Activated naive CD8-positive, alpha-beta T cell treated with anti-CD3 and anti-CD28 coated beads for 36 hours (primary cell): ENCODE measurements at places on chromosomes 7 and 10. TPM values are rescaled to one million over a fixed set of nuclear protein-coding genes. Genes with fewer than 3 reads are reported as not detected.

The ABCB1 gene
- total RNA-seq: 9.5 TPM

The VSTM4 gene
- total RNA-seq: not detected

The IFIT1B gene
- not detected for total RNA-seq

The IKZF1 gene
- 225 TPM for total RNA-seq

The HSPA12A gene
- total RNA-seq: 0.08 TPM

GRCh38 chr10:109924087-109924486, 776 bp upstream of the XPNPEP1 start:
- no peak for DNase-seq

DNA sequence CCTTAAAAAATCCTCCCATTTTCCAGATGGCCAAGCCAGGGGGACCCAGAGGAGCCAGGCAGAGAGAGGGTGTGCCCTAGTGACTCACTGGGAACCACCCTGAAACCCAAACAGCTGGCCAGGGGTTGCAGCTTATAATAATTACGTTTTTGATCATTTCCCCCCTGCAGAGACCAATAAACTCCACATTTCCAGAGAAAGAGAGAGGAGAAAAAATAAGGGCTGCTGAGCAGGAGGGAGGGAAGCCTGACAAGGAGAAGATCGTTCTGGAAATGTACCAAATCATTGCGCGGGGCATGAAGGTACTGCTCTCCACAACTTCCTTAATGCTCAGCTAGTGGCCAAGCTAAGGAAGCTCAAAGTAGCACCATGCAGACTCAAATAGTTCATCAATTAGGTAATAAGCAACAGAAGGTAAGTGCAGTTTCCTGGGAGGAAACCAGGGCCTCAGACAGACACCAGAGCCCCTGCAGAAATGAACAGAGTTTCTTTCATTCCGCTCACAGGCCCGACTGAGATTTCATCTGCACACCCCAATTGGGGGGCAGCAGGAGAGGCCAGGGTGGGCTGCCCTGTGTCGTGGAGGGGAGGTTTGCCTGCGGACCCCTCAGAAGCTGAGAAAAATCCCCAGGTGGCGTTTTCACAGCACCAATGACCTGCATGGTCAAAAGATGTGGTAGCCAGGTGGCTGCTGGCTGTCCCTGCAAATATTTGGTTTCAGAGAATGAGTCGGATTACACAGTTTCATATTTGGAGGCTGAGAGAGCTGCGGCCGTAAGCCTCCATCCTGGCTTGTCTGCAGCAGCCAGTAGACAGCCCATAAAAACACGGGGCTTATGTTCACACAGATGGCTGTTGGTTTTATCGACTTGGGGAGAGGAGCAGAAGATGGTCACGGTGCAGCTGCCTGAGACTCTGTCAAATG, 153.2 kb upstream of the LYZL2 start:
- no peak for DNase-seq

GRCh38 chr10:66519616-66520015, 406.2 kb upstream of the LRRTM3 start:
- no peak for DNase-seq

DNA sequence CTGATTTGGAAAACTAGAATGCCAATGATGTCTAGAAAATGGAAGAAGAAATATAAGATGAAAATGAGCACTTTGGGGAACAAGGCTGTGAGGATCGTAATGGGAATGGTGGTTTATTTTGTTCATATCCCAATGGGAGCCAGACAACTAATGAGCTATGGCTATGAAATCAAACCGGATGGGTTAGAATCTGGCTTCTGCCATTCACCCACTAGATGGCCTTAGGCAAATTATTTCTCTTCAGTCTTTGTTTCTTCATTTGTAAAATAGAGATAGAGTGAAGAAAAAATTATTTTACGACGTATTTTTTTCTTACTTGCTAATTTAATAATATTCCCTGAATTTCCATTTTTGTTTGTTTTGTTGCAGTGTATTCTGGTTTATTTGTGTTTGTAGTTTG, 572.1 kb upstream of the IGFBP3 start:
- DNase-seq: no peak

DNA sequence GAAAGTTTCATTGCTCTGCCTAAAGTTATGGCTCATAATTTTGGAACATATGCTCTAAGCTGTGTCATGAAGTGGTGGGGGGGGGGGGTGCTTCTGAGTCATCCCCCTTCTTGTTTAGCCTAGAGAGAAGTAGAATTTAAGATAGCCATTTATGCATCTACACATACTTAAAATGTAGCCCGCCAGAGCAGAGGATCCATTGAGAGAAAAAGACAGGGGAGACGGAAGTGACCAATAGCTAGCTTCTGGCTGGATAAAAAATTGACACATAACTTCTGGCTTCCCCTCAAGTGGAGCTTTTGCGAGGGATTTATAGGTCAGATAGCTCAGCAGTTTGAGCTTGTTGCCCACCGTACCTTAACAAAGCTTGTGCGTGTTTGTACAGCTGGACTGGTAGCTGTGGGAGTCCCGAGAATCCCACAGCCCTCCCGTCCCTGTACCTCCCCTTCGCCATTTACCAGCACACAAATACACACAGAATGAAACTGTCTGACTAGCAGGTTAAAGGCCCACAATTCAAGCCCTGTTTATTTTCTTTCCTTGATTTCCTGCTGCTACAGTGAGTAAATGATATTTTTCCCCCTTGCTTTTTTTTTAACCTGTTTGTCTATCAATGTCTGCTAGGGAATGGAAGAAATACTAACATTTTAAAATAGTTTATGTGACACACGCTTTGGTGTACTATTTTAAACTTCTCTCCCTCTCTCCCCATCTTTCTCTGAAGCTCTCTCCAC, 232.6 kb upstream of the FERD3L start:
- no peak for DNase-seq

DNA sequence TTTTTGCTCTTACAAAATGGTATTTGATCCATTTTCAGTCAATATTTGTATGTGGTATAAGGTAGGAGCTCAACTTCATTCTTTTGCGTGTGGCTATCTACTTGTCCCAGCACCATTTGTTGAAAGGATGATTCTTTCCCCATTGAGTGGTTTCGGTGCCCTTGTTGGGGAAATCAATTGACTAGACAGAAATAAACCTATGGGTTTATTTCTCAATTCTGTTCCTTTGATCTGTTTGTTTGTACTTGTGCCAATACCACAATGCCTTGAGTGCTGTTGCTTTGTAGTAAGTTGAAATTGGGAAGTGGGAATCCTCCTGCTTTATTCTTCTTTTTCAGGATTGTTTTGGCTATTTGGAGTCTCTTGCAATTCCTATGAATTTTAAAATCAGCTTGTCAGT, 41.0 kb downstream of the SNX10 start:
- DNase-seq: no peak

DNA sequence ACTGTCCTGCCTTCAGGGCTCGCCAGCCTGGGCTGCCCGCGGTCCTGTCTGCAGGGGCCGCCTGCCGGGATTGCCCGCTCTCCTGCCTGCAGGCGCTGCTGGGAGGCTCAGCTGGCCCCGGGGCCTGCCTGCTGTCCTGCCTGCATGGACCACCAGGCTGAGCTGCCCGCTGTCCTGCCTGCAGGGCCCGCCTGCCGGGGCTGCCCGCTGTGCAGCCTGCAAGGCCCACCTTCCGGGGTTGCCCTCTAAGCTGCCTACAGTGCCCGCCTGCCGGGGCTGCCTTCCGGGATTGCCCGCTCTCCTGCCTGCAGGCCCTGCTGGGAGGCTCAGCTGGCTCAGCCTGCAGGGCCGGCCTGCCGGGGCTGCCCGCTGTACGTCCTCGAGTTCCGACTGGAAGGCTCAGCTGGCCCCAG, 164.4 kb downstream of the GLRX3 start:
- peak; percentile 36 for DNase-seq

- no peak for DNase-seq
Observed at GRCh38 chr7:132435016-132435990, 141.0 kb downstream of the PLXNA4 start.

- no peak for DNase-seq
Observed at GRCh38 chr7:125355899-125356298, 426.3 kb upstream of the POT1 start.

GRCh38 chr7:151886783-151887182, 9.9 kb upstream of the PRKAG2 start:
- DNase-seq: no peak

GRCh38 chr7:116138202-116138801, 72.0 kb upstream of the TES start:
- no peak for DNase-seq
